ENCODE measurements at places on chromosomes 11 and 22.

GRCh38 chr22:48596111-48596850 lies 1231.4 kb downstream of the BRD1 start:
- DNase-seq, result no peak

GRCh38 chr11:72616655-72617054 lies 57.6 kb downstream of the PDE2A start:
- DNase-seq, result no peak

GRCh38 chr11:74493791-74494630 lies 487 bp upstream of the LIPT2 start:
- no peak for DNase-seq

- no peak for DNase-seq
These were observed 116.6 kb downstream of the TBC1D22A start for GRCh38 chr22:46879083-46879482.

GRCh38 chr11:87743007-87743406 lies 432.2 kb downstream of the RAB38 start:
- no peak for DNase-seq

GRCh38 chr22:49129736-49130135 lies 697.9 kb downstream of the BRD1 start:
- DNase-seq, result no peak

GRCh38 chr11:11478687-11479086 lies 125.6 kb upstream of the CSNK2A3 start:
- DNase-seq, result no peak

GRCh38 chr22:25564979-25565677 lies 653 bp downstream of the GRK3 start:
- no peak for DNase-seq

DNA sequence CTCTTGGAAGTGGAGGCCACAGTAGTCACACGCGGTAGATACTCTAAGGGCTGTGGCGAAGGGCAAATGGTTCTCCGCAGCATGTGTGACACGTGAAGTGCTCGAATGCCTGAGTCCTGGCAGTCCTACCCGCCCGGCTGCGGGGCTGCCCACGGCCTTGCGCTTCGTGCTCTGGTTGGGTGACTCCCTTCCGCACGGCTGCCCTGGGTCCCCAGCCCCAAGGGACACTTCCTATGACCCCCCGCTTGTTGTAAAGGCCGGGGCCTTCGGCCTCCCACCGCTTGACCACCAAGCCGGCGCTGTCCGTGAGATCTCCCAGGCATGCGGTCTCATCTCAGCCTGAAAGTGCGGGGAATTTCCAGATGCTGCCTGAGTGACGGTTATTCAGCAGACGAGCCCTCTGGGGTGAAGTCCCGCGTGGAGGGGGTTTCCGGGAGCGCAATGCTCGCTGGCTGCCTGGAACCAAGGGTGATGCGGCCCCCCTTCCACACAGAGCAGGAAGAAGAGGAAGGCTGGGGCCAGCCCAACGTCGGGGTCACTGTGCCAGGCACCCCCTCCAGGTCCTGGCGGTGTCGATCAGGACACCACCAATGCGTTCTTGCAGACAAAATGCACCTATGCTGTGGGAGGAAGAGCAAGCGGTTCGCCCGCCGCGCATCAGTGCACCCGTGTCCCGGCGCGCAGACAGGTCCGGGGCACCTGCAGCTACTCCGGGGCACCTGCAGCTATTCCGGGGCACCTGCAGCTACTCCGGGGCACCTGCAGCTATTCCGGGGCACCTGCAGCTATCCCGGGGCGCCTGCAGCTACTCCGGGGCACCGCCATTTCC lies 171.2 kb downstream of the OPCML start:
- no peak for DNase-seq

GRCh38 chr22:27596133-27596870 lies 205.3 kb downstream of the MN1 start:
- DNase-seq, result no peak

GRCh38 chr11:59284773-59285129 lies 72.0 kb upstream of the MPEG1 start:
- DNase-seq, result no peak

- DNase-seq, result no peak
These were observed 20.1 kb downstream of the ADA2 start for GRCh38 chr22:17199003-17199731.

GRCh38 chr11:68213135-68213515 lies at the start of gene KMT5B:
Gene KMT5B (minus strand): TSS chr11:68213296. CDS start chr11:68190076, 23,220 bp downstream.
- no peak for DNase-seq

DNA sequence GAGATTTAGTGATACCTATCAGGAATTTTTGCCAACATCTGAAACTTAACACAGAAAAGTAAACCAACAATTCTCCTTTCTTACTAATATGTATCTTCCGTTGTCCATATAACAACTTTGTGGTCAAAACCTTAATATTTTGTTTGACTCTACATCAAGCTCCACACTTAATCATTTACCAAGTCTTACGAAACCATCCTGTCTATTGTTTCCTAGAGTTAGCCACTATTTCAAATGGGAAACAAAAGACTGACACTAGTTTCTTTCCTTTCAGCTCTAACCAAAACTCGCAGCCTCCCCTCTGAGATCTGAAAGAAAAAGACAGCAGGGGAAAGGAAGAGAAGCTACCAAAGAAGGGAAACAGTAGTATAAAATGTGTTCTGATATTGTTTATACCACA lies 26.5 kb upstream of the PRDM10 start:
- DNase-seq, result no peak

DNA sequence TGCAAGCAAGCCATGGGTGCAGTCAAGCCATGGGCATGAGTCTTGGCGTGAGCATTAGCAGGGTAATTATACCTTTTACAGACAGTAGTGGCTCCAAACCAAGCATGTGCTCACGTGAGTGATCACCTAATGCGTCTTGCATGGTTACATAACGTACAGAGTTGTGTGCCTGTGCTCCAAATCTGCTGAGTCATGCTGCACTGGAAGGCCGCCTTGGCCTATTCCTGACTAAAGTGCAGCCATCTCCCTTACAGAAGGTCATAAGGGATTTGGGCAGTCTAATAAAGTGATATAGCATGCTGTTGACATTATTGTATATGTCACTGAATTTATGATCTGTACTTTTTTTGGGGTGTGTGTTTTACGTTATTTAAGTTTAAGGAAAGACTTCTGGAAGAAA lies 102.4 kb downstream of the ARHGAP42 start:
- DNase-seq, result no peak

DNA sequence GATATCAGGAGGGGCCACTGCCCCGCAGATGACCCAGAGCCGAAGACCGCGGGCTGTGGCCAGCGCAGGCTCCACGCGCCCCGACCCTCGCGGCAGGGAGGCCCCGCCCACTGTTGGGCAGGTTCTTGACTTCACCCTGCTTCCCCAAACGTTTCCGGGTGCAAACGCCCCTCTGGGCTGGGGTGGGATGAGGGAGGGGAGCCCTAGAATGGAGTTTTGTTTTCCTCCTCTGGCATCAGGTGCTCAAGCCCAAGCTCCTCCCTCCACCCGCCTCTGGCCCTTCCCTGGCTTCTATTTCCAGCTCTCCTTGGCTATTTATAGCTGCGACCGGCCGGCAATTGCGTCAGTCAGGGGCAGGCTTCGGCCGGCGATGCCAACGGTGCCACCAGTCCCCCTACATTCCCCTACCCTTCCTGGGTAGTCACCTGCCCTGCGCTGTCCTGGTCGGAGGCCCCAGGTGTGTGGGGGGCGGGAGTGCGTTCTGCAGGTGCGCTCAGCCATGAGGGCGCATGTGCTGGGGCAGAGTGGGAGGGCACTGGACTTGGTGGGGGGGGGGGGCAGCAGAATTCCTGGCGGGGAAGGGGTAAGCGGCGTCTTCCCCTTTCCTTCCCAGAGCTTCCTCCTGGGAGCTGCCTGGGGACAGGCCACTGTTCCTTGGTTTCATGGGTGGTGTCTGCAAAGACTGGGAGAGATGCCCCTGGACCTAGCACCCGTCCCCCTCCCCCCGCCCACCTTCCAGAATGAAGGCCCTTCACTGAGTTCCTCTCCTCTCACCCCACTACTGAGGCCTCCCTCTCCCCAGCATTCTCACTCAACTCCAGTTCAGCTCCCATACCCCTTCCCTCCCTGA lies 23.6 kb downstream of the DUSP8 start:
- DNase-seq, result no peak

- peak; percentile 19 for DNase-seq
These were observed 82.0 kb downstream of the SLC1A2 start for GRCh38 chr11:35337136-35337913.

- no peak for DNase-seq
These were observed 47.7 kb downstream of the AMOTL1 start for GRCh38 chr11:94815705-94816344.

- peak; percentile 52 for DNase-seq
These were observed 168.9 kb downstream of the C11orf91 start for GRCh38 chr11:33531743-33532181.

GRCh38 chr11:116707161-116707629 lies 65.6 kb downstream of the BUD13 start:
- no peak for DNase-seq

- DNase-seq, result no peak
These were observed 27.6 kb upstream of the P2RY2 start for GRCh38 chr11:73190557-73190885.

DNA sequence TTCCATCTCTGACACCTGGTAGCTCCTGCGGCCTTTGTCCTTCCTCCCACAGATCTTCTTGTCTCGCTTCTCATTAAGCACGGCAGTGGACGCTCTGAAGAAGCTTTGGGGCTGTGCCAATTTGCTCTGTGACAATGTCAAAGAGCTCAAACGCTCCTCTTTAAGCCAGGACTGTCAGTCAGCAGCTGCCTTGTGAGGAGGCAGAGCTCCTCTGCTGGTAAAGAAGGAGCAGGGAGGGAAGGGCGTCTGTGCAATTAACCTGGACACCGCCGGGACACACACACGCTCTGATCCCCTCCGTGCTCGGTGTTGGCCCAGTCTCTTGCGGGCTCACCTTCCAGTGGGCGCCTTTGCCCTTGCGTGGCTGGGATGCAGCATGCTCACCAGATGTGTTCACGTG lies 373.9 kb downstream of the BRD1 start:
- DNase-seq, result no peak

DNA sequence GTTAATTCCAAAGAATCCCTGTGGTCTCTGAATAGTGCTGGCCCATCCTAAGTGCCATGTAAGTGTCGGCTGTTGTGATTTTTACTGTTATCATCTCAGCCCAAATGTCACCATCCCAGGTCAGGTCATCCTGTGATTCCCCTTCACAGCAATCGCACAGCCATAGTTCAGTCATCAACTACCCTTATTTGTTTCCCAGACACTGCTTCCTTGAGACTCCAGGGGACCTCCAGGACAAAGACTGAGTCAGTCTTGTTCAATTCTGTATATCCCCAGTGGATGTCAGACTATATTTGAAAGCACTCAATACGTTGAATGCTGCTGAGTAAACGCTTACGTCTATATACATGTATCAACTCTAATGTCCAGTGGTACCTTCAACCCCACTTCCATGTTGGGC lies 113.7 kb upstream of the TIMP3 start:
- DNase-seq, result no peak

GRCh38 chr11:68040101-68040956 lies 1.5 kb downstream of the TCIRG1 start:
- no peak for DNase-seq

DNA sequence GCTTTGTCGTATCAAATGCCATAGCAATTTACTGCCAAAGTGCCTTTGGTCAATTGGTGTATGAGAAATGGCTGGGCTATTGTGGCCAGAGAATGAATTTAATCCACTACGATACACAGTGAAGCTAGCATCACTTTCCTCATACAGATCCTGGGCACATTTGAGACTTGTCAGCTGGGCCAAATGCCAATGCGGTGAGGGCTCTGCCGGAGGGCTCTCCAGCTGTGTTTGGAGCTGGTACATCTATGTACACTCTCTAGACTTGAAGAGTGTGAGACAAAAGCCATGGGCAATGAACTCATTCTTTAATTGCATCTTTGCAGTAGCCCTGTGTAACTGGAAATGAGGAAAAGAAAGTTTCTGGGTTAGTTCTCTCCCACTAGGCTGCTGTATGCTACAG lies 1052.9 kb downstream of the NTM start:
- DNase-seq, result no peak

- DNase-seq, result no peak
These were observed 177.2 kb downstream of the CTTN start for GRCh38 chr11:70575396-70576060.

DNA sequence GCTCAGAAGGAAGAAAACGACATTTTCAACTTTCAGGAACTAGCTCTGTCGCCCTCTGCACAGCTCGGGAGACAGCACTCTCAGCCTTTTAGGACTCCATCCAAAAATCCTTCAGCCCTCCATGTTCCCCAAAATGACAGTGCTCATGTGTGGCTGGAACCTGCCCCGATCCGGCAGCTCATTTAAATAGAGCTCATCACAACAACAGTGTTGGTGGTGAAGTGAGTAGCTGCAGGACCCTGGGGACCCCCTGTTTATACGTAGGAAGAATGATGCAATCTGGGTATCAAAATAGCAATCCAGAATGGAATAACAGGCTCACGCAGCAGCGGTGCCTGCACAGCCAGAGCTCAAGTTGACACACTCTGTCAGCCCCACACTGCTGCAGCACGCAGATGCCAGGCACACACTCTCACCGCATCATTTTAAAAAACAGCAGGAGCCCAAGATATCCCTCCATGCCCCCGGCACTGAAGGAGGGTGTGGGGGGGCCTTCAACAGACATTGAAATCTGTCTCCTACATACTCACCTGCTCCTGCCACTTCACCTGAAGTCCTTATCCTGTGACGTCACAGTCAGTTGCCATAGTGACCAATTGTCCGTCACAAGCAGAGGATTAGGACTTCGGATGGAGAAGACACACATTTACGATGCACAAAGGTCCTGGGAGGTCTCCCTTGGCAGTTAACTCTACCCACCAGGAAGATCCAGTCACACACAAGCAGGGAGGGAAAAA lies 24.0 kb downstream of the TRIM66 start:
- DNase-seq, result no peak

DNA sequence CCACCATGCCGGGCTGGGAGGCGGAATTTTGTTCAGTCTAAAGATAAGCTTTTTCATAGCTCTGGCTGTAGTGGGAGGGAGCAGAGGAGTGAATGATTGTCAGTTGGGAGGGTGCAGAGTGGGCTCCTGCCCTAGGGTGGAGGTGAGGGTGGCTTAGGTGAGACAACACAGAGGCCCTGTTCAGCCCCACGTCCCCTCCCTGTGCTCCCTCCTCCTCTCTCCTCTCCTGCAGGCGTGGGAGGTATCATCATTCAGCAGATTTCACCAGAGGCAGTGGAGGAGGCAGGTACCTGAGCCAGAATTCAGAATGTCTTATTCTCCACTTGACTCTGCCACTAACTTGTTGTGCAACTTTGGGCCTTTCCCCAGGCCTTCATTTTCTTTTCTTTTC lies 1.7 kb upstream of the THRSP start:
- DNase-seq, result no peak

DNA sequence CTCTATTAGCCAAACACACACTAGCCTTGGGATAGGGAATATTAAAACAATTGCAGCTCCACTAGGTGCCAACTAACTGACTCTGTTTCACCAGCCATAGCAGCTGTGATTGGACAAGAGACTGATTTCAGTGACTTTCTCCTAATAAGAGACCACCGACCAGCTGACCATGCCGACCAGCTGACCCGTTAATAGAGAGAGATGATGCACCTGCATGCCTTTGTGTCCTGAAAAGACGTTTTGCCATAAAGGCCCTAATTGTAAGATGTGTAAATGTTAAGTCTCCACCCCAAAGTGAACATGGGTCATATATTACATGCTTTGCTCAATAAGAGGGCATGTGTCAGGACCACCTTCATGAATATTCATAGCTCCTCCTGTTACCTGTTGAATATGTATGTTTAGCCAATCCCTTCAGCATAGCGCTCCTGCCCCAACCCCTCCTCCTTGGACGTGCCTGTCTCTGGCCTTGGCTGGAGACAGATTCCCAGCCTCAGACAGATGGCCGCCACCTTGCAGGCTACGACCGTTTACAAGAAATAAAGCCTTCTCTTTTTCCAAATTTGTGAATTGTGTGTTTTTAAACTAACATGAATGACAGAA lies 1.3 kb upstream of the NADSYN1 start:
- no peak for DNase-seq

GRCh38 chr11:119000906-119001305 lies 3.0 kb downstream of the CENATAC start:
- DNase-seq, result no peak
